ENCODE measurements at places on chromosomes 3 and 15.

GRCh38 chr3:43723121-43723734, 32.5 kb downstream of the ABHD5 start:
- no peak for DNase-seq

DNA sequence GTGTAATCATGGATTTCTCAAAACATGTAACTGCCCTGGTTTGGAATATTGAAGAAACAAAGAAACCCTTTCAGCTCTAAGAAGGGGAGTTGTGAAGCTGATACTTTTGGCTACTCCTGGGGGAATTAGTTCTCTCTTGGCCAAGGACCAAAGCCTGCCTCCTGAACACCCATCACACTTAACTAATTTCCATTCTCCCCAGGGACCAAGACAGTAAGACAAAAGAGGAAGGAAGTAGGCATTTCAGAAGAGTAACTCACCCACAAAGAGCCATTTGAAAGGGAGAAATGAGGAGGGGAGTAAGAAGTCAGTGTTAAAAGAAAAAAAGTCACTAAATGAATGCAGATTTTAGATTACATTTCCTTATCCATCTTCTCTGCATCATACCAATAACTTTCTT, 328.0 kb upstream of the SOX2 start:
- DNase-seq, result no peak

DNA sequence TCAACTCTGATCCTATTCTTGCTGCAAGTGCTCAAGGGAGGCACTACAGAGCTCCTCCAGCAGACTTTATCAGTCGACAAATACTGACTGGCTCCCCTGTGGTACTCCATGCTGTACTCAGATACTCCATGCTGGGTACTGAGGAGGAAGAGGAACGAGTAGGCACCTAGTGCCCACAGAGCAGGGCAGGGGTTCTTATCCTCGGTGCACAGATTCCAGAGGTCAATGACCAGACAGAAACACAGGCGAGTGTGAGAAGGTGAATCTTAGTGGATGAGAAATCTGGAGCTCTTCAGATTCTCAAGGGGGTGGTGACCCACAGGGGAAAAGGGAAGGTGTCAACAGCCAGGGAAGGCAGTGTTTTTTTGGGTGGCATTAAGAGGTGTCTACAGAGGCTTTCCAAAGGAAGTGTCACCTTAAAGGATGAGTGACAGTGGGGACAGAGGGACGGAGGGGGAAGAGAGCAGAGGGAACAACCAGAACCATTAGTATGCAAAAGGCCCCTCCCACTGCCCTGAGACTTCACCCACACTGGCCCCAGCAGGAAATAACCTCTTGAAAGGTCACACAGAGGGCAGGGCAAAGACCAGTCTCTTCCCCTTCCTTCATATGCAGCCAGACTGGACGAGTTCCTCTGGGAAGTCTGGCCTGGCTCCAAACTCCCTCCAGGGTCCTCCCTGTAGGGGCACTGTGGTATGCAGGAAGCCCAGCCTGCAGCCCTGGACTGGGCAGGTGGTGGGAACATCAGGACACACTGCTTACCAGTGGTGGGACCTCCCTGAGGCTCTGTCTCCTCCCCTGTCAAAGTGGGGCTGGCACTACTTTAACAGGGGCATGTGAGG, 27.5 kb downstream of the CCDC12 start:
- peak; percentile 81 for DNase-seq

GRCh38 chr15:57505949-57506391, 85.7 kb upstream of the MYZAP start:
- peak; percentile 90 for DNase-seq

GRCh38 chr3:140914384-140914945, 27.2 kb upstream of the SLC25A36 start:
- DNase-seq, result no peak

DNA sequence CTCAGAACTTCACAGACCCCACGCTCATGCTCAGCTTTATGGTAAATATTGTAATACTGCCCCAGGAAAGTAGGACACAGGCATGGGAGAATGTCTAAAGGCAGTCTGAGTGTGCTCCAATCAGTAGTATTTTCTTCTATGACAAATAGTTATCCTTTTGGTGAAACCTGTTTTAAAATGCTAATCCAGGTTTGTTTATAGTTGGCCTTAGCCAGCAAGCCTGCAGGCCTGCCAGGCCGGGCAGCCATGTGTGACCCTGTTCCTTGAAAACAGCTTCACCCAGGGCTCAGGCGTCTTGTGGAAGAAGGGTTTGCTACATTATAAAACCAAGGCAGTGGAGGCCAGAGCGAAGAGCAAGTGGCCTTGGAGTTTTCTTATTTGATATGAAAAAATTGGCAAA, 104.7 kb downstream of the SEMA6D start:
- peak; percentile 28 for DNase-seq

- DNase-seq, result no peak
These were observed 30.0 kb downstream of the MYO5A start for GRCh38 chr15:52498706-52499105.

- no peak for DNase-seq
These were observed 36.0 kb upstream of the PEX5L start for GRCh38 chr3:180072786-180073185.

GRCh38 chr3:25820366-25820765, 30.5 kb downstream of the OXSM start:
- peak; percentile 20 for DNase-seq

GRCh38 chr3:64552160-64552559, 135.6 kb downstream of the ADAMTS9 start:
- DNase-seq, result no peak

DNA sequence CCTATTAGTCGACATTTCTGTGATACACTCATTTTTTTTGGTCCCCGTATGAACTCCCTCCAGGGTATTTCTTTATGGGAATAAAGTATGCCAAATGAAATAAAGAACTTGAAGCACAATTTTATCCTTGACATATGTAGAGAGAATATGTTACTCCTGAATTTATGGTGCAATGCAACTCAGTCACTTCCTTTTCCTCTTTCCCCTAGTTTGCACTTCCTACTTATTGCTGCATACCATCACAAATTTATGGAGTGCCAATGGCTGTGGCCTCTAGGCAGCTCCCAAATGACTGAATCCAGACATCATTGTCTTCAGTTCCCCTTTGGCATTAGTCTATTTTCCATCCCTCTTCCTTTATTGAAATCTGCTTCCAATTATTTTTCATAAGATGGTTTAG, 403.5 kb downstream of the FHIT start:
- DNase-seq, result no peak

- DNase-seq, result no peak
These were observed 283.8 kb downstream of the C3orf38 start for GRCh38 chr3:88433568-88433967.

DNA sequence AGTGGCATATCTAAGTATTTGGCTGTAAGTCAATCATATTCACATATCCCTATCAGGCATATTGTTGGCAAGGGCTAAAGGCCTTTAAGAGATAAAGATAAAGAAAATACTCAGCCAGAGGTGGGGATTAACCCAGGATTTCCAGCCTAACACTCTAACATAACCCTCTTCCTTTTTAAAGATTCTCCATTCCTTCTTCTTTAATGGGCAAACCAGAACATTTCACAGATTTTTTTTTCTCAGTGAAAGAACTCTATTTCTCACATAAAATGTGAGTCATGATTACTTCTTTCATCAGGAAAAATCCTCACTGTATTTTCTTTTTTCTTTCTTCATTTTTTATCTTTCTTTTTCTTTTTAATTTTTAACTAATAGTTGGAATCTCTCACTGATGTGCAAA, 200.4 kb downstream of the NR1D2 start:
- no peak for DNase-seq

Data from right cardiac atrium (tissue), 5 donors.